ENCODE measurements at places on chromosomes 5 and 9. TPM values are rescaled to one million over a fixed set of nuclear protein-coding genes. Genes with fewer than 3 reads are reported as not detected.

INSL6 gene
- total RNA-seq = not detected

SSBP2 gene
- 46.9 TPM for total RNA-seq

EQTN gene
- not detected for total RNA-seq

KLHL9 gene
- 11.2 TPM for total RNA-seq

ADAMTS2 gene
- total RNA-seq = 3.6 TPM

NRG2 gene
- 2.1 TPM for total RNA-seq

BTNL3 gene
- total RNA-seq = not detected

GPRIN1 gene
- total RNA-seq = 0.56 TPM

GRCh38 chr9:95773053-95773418 is 102.5 kb upstream of the ERCC6L2 start:
- DNase-seq = no peak

GRCh38 chr9:38708759-38709158 is 11.2 kb downstream of the FAM240B start:
- DNase-seq = no peak

DNA sequence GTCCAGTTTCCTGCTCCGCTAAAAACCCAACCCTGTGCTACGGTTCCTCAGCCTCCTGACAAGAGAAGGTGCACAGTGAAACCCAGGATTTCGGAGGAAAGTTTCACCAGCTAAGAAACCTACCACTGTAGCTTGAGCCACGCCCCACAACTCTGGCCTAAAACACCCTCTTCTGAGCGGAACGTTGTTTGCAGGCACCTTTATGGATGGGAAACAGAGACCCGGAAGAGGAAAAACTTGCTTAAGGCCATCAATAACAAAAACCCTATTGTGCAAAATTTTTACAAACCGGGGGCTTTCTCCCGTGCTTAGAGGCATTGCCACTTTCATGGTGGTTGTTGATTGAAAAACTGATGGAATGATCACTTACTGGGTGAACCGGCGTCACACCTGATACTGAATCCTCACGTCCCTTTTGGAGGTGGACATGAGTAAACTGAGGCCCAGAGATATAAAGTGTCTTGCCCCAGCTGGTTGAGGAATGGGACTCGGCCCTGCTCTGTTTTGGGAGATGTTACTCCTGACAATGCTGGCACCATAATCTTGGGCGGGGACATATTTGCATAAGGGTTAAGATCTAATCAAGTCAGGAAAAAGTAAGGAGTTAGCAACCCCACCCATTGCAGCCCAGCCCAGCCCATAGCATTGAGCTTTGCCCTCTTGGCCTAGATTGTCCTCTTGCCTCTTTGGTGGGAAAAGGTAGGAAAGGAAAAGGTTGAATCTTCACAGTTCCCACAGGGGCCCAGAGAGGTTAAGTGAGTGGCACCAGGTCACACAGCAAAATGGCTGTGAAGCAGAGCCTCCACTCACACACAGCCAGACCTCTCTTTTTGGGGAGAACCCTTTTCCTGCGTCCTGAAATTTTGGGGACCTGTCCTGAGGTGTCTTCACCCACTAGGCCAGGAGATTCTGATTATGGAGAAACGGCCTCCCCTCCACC is 23.2 kb upstream of the PTGS1 start:
- no peak for DNase-seq

DNA sequence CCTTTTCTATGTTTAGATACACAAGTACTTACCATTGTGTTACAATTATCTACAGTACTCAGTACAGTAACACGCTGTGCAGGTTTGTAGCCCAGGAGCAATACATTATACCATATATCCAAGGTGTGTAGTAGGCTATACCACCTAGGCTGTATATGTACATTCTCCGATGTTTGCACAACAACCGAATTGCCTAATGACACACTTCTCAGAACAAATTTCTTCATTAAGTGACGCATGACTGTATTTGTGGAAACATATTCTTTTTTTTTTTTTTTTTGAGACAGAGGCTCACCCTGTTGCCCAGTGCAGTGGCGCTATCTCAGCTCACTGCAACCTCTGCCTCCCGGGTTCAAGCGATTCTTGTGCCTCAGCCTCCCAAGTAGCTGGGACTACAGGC is 4.0 kb upstream of the RAD23B start:
- no peak for DNase-seq

- DNase-seq = no peak
These were observed 5.7 kb downstream of the TBC1D2 start for GRCh38 chr9:98249771-98250170.

- peak; percentile 37 for DNase-seq
These were observed 9.3 kb downstream of the NINJ1 start for GRCh38 chr9:93124793-93125192.

DNA sequence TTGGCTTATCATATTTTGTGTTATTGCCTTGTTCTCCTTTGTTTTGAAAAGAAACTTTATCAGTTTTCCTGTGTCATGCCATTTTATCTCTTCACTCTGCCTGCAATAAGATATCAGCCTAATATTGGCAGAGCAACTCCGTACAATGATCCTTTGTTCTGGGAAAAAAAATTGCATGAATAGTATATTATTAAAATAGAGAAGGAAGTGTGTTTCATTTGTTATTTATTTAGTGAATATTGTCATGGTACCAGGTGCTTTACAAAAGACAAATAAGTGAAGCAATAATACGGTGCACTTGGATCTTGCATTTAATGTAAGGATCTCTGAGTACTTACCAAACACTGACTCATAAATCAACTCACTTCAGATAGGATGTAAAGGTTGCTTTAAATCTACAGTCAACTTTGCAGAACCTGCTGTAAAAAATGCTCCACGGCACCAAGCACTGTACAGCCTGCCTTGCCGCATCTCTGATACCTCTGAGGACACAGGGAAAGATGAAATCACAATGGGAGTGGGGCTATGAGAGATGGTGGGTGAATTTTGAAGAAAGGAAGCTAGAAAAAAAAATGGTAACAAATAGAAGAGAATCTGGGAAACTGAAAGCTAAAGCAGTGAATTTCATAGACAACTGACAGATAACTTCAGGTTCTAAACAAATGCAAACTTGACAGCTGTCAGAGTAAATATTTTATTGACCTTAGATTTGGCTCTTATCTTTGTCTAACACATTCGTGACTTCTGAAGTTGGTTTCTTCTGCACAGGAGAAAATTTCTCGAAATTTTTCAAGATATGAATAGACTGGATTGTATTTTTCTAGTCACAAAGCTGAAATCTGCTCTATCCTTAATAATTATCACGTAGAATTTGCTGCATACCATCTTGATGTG is 232.1 kb downstream of the ENC1 start:
- no peak for DNase-seq

DNA sequence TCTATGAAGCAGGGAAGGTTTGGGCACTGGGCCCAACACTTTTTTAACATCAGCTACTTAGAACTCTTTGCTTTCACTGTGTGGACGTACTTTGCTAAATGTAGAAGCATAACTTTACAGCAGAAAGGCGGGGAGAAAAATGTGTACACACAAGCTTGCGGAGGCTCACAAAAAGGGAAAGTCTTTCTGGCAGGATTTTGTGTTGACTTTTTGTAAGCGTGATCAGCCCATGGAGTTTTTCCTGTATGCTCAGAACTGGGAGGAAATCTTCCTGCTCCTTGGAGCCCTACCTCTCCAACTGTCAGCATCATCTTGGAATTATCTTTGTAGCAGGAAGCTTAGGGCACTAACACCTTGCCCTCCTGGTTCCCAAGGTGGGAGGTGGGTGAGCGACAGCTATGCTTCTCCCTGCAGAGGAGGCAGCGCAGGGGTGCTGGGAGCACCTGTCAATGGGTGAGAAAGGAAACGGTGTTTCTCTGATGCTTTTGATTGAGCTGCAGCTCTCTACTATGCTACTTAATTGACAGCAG is 321.9 kb downstream of the GADD45G start:
- DNase-seq = no peak
